ENCODE measurements at places on chromosomes 4 and X.

GRCh38 chr4:174398728-174399127 is 115.0 kb downstream of the CEP44 start:
- DNase-seq: no peak

- DNase-seq: no peak
These were observed 1.8 kb downstream of the IL15 start for GRCh38 chr4:141638230-141638629.

DNA sequence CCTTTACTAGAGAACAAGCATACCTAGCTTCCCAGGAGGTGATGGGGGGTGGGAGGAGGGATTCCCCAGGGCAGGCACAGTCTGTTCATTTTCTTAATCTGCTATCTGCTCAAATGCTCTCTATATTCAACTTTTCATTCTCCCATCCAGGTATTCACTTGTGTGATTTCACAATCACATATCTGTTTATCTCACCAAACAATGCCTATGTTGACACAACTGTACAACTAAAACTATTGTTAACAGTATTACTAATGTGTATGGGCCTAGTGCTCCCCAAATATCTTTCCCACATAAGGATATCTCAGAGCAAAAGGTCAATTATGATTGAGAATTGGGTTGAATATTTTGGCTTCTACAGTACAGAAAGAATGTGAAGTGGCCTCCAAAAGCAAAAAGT is 210.8 kb downstream of the IQCM start:
- DNase-seq: no peak

GRCh38 chrX:110282922-110283321 is 35.0 kb downstream of the AMMECR1 start:
- DNase-seq: no peak

GRCh38 chr4:79078339-79078738 is 139.1 kb upstream of the PAQR3 start:
- DNase-seq: no peak

DNA sequence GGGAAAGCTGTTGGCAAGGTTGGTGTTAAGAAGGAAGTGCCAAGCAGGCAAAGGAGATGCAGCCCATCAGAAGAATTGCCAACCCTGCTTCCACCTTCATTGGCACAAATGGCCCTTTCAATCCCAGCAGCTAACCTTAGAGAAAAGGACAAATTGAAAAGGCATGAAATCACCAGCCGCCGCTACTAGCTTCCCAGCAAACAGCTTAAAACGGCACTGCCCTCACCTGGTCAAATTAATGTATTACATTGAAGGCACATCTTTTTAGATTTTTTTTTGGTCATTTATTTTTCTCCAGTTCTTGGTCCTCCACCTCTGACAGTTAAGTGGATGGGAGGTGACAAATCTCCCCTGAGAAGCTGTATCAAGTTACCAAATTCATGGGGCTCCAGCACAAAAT is 51.0 kb upstream of the NHSL2 start:
- peak; percentile 30 for DNase-seq

DNA sequence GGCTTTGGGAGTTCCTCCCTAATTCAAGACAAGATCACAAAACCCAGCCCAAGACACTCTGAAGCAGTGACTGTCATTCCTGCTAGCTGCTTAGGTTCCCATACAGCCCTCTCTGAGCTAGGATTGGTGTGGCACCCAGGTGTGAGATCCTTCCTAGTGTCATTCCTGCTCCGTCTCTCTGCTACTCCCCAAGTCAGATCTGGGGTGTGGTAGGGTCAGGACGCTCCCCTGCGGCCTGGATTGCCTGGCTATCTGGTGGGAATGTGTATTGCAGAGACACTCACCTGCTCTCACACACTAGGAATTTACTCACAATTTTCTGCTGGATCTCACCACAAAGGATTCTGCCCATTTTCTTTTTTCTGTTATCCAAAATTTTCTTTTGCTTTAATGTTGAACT is 560.8 kb upstream of the ATOH1 start:
- DNase-seq: no peak

- no peak for DNase-seq
These were observed 108.3 kb downstream of the AFAP1 start for GRCh38 chr4:7831330-7831729.

- DNase-seq: no peak
These were observed 415 bp upstream of the TENM3 start for GRCh38 chr4:182242787-182243186.

- DNase-seq: no peak
These were observed 53.0 kb upstream of the KDR start for GRCh38 chr4:55178226-55179005.

DNA sequence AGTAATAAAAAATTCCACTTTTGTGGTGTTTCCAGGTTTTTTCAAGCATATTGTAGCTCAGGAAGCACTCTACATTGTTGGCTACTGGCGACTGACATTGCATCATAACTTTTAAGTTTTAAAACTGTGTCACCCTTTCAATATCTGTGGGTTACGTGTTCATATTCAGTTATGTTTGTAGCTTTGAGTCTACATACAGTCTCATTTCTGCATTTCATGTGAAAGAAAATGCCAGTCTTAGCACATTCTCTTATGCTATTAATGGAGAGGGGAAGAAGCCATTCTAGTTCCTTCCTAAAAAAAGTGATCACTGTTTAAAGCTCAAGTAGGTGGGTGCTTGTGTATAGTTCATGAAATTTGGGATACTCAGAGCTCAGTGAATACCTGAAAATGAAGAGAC is 38.1 kb downstream of the DIAPH2 start:
- no peak for DNase-seq

GRCh38 chrX:118727686-118728339 is 407 bp downstream of the IL13RA1 start:
- DNase-seq: no peak

GRCh38 chrX:22325096-22325495 is 52.4 kb downstream of the CBLL2 start:
- DNase-seq: no peak

DNA sequence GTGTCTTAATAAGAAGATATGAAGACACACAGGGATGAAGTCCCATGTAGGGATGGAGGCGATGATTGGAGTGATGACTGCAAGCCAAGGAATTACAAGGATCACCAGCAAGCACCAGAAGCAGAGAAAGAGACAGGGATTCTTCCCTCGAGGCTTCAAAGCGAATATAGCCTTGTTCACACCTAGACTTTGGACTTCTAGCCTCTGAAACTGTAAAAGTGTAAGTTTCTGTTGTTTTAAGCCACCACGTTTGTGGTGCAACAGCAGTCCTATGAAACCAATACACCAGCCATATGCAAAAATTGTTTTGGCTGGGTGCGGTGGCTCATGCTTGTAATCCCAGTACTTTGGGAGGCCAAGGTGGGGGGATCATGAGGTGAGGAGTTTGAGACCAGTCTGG is 9.8 kb upstream of the PDS5A start:
- no peak for DNase-seq

DNA sequence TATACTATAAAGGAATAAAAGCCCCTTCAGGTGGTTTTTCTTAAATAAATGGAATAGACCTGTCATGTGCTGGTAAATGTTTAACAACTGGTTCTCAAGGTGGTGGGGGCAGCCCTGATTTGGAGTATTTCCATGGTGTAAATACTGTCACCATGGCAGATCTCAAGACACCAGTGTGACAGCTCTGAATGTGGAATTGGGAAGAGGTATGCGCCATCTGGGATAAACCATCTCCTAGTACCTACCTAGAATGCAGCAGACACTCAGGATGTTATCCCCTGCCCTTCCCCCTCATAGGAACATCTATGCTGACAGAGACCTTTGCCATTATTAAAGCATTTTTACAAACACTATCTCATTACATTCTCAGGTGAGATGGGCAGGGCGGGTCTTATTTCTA is 26.4 kb upstream of the TMSB4X start:
- no peak for DNase-seq

- no peak for DNase-seq
These were observed 176.7 kb downstream of the SLC39A8 start for GRCh38 chr4:102168580-102168979.

DNA sequence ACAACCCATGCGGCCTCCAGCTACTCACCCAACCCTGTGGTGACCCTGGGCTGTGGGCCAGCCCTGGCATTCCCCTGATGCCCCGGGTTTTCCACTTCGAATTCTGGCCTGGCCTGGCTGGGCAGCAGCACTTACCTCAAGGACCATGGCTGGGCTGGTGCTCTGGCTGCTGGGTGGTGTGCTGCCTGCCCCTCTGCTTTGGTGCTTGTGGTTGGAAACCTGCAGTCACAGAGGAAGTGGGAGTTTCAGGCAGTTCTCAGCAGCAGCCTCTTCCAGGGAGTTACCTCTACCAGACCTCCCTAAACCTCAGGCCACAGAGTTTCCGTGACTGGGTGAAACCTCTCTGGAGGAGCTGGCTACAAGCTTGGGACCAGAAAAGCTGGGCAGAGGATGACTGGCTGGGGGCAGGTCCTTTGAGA is at the start of gene CXCR3:
Gene CXCR3, minus strand, starts transcription at position 209 of the 419 bp plus-strand sequence. Its CDS starts 62 bp downstream, at position 147.
- DNase-seq: peak; percentile 20

GRCh38 chrX:68132749-68133148 is 300.5 kb downstream of the OPHN1 start:
- DNase-seq: no peak

GRCh38 chrX:40022421-40022820 is 75.3 kb downstream of the BCOR start:
- DNase-seq: no peak

DNA sequence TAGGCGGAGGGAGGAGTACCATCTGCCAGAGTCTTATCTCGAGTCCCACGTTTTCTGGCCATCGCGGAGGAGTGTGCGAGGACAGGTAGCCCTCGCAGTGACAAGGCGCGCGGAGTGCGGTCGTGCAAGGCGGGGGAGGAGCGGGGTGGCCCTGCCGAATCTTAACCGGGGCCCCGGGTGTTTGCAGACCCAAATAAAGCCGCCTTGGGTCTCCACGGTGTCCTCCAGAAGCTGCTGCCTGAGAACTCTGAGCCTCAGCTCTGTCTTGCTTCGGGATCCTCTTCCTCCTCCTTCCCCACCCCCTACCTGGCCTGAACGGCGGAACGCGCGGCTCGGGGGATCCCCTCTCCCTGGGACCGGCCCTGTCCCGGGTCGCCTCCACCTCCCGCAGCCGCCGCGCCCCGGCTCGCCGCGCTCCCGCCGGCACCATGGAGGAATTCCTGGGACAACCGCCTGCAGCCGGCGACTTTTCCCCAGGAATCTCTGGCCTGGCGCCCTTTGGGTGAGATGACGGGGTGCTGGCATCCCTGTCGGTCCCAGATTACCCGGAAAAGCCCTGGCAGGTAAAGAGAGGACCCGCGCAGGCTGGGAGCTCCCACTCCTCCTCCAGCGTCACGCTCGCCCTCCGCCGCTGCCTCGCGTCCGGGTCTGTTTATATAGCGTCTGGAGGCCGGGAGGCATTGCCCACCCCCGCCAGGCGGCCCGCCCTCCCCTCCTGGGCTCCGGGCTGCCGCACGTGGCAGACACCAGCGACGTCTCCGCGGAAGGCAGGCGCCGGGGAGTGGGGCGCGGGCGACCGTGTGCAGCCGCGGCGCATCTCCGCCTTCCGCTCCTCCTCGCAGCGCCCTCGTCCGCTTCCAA is at the start of gene GALNTL6:
Gene GALNTL6, plus strand, starts transcription at position 740 of the 861 bp plus-strand sequence.
- no peak for DNase-seq

DNA sequence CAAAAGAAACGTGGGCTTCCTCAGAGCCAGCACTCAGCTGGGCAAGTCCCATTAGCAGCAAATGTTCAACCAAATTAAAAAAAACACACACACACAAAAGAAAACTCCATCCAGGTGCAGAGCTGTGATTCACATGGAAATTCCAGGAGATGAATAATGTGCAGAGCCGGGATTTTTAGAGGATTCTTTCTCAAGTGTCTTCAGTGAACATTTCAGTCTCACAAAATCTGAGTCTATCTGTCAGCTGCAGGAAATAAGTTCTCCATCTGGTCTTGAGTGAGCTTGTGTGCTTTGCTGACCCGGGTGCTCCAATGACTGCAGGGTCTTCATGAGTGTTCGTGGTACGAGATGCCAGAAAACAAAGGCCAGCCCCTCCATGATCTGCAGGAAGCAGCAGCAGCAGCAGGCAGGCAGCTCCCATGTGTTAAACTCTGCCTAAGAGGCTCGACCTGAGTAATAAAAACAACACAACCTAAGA is 44.3 kb downstream of the RASGEF1B start:
- DNase-seq: no peak

GRCh38 chr4:150970685-150971151 is 44.4 kb downstream of the LRBA start:
- no peak for DNase-seq
